Stimulated activated CD8-positive, alpha-beta memory T cell treated with anti-CD3 and anti-CD28 coated beads, Interleukin-15, amount 100 ng/mL, for 1 hour (primary cell): ENCODE measurements at places on chromosomes 7 and 10.

DNA sequence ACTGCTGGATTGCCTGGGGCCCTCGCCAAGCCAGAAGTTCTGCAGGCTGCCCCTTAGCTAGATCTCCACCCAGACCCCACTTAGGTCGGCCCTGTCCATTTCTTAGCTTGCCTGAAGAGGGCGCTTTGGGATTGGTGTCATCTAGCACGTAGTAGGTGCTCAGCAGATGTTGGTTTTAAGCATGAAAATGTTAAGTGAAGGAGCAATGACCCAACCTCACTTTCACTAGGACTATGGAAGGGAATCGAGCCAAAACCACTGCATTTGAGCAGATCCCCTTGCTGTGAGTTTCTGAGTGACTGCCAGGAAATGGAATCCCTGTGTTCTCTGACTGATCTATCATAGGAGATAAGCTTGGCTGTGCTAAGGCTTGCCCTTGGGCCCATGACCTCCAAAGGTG lies 131.7 kb upstream of the EEPD1 start:
- DNase-seq, result no peak

- no peak for DNase-seq
Measured at GRCh38 chr10:4315551-4315950, 510.5 kb upstream of the AKR1E2 start.

DNA sequence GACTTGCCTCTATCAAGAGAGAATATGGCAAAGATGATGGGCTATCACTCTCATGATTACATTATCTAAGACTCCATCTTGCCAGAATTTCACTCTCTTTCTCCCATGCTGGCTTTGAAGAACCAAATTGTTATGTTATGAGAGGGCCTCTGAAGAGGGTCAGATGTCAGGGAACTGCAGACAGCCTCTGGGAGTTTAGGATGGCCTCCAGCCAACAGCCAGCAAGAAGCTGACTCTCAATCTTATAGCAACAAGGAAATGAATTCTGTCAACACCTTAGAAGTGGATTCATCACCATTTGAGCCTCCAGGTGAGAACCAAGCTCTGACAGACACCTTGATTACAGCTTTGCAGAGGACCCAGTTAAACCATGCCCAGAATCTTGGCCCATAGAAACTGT lies 33.6 kb downstream of the ZNF22 start:
- no peak for DNase-seq

DNA sequence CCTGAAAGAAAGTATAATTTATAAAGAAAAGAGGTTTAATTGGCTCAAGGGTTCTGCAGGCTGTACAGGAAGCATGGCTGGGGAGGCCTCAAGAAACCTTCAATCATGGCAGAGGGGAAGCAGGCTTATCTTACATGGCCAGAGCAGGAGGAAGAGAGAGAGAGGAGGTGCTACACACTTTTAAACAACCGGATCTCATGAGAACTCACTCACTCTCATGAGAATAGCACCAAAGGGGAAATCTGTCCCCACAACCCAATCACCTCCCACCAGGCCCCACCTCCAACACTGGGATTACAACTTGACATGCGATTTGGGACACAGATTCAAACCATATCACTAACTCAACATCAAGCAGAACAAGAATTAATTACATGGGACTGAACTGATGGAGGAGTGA lies 6.9 kb upstream of the ZNF485 start:
- DNase-seq, result no peak

- DNase-seq, result no peak
Measured at GRCh38 chr7:111388912-111389311, 173.4 kb downstream of the IMMP2L start.

DNA sequence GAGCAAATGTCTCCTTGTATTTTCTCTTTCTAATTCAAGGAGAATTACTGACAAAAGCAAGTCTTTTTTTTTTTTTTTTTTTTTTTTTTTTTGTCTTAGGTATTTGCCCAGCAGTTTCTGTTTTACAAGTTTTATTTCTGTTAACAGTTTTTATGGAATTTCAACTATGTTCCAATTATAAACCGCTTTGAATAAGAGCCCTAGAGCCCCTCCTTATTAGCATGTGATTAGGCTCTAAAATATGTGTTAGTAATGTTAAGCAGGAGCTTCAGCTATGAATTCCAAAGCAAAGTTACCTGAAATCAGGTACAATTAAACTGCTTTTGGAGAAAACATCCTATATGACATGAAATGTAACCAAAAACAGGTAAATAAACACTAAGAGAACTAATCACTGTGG lies 997.0 kb upstream of the POT1 start:
- DNase-seq, result no peak

DNA sequence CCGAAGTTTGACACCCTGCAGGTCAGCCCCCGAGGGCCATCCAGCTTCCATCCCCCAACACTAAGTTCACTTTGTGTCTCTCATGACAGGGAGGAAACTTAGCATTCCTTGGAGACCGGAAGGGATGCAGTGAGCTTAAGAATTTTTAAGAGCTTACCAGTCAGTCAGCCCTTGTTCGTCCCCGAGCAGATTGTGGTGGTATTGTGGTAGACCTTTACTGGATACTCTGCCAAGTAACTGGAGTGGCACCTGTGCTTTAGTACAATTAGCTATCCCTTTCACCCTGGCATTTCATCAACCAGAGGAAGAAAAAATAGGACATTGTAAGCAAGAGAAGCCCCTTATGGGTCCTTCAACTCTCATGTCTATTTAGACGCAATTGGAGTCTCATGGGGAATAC lies 74.8 kb downstream of the NSUN6 start:
- no peak for DNase-seq

GRCh38 chr7:28361551-28361950 lies 50.8 kb upstream of the CREB5 start:
- no peak for DNase-seq

- DNase-seq, result no peak
Measured at GRCh38 chr7:43785420-43785819, 26.9 kb downstream of the BLVRA start.

GRCh38 chr7:75905785-75906604 lies 9.0 kb upstream of the POR start:
- DNase-seq, result no peak

DNA sequence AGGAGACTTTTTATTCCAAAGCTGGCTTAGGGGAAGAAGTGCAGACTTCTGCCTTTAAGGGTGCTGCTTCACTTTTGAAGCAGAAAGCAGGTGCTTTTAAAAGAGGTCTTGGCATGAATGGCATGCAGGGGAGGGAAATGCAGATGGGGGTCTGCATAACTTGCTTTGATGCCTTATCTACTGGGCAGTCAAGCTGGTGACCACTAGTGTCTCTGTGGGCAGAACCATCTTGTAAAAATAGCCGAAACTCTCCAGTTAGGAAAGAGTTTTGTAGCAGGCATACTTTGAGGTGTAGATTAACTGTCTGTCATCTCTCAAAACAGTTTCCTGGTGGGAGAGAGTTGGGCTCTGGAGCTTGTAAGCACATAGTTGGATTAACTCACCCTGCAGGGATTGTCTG lies 9.9 kb upstream of the CTNNA3 start:
- no peak for DNase-seq

DNA sequence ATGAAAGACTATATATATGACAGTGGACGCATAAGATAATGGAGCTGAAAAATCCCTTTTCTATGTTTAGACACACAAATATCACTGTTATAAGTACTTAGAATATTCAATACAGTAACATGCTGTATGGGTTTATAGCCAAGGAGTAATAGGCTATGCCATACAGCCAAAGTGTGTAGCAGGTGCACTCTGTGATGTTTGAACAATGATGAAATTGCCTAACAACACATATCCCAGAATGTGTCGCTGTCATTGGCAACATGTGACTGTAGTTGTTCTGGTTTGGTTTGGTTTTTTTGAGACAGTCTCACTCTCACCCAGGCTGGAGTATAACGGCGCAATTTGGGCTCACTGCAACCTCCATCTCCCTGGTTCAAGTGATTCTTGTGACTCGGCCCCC lies 26.1 kb downstream of the NOM1 start:
- no peak for DNase-seq

- DNase-seq, result no peak
Measured at GRCh38 chr7:29771081-29771816, 35.1 kb upstream of the WIPF3 start.

GRCh38 chr7:25762511-25763462 lies 389.2 kb upstream of the NFE2L3 start:
- DNase-seq, result no peak

DNA sequence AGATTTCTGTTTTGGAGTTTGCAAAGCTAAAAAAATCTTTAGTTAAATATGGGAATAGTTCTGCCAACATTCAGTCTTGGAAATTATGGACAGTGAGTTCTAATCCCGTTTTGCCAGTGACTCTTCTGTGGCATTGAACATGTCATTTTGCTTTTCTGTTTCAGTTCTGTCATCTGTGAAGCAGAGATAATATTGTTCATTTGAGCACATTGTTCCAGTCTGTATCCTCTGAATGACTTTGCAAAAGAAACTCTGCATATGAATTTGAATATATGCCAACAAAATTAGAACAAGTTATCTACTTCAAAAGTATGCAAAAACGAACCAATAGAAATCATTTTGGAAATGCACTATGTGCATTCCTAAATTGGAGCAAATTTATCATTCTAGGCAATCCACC lies 746.0 kb upstream of the POT1 start:
- DNase-seq, result no peak

GRCh38 chr7:114825423-114825951 lies 96.4 kb upstream of the MDFIC start:
- DNase-seq, result no peak

DNA sequence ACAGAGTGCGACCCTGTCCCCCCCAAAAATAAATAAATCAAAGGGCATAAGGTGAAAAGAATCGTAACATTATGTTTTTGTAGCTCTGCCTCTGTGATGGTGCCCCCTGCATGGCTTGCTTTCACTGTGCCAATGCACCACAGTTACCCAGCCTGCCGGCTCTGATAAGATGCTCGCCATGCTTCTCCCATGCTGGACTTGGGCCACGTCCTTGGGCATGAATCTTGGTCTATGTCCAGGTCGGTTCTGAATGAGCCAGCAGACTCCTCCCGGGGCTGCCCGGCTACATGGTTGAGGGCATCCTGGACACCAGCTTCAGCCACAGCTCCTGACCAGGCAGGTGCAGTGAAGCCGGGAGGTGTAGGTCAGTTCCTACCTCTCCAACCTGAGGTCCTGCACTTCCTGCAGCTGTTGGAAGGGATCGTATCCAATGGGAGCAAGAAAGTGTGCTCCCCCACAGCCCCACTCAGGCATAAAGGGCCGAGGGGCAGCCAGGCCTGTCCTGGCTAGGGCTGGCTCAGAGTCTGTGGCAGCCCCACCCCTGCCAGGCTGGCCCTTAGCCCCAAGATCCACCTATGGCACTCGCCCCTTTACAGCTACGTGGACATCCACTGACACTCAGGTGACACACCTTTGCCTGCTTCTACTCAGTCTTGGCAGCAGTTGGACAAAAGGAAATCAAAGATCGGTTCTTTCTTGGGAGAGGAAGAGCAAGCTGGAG lies 34.1 kb downstream of the CHST3 start:
- DNase-seq, result no peak

GRCh38 chr10:110821508-110821907 lies 50.2 kb upstream of the PDCD4 start:
- no peak for DNase-seq

GRCh38 chr10:6095810-6096570 lies 7.2 kb downstream of the RBM17 start:
- DNase-seq, result no peak

DNA sequence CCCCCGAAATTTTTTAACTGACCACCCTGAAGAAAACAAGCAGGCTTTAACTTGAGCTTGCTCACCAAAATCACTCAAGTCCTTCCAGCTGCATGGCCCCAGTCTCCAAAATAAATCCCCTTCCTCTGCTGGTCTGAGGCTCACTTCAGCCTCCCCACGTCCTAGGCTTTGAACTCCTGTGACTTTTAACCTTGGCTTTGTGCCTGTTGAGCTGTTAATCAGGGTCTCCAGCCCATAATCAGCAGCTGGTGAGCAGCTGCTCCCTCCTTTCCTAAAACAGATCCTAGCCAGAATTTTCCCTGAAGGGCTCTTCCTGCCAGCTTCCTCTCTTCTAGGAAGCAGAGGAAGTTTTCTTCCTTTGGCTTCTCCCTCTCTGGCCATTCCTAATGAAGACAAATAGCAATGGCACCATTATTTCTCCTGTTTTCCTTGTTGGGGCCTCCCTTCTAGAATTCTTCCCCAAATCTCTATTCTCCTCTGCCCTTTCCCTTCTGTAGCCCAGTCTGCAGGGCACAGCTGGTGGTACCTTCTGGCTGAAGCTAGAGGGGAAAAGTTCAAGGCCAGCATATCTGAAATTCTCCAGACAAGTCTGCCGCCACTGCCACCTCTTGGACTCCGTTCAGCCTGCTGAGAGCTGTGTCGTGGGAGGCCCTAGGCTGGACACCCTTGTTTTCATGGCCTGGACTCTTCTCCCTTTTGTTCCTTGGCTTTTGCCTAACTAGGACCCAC lies 152.1 kb downstream of the NOC3L start:
- DNase-seq, result no peak

DNA sequence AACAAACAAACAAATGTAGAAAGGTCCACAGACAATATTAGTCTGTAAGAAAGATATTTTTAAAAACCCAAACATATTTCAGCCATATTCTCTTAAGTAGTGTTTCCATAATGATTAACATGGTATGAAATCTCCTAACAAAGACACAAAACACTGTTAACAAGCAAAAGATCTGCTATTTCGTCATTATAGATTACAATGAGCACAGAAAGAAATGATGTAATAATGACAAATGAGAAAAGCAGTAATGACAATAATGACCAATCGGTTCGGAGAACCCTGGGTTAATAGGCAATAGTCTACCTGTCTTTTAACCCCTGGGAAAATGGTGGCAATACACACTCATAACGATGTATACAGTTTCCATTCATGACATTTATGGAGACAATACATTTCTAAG lies 39.5 kb upstream of the NCAPG2 start:
- DNase-seq, result no peak

DNA sequence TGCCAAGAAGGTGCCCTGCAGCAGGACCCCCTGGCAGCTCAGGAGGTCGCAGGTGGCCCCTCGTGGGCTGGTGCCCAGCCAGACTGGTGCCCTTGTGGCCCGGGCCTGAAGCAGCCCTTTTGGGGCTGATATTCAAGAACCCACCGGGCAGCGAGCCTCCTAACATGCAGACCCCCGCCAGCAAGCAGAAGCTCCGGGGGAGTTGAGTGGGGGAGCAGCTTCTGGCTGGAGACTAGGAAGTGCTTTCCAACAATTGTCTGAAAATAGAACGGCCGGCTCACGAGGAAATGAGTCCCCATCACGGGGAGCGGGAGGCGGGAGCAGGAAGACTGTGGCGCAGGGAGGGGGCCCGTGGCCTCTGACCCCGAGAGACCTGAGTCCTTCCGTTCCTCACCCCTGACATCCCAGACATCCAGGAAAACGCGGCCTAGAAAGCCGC lies 9.5 kb upstream of the INTS1 start:
- no peak for DNase-seq
